ENCODE measurements at places on chromosomes 16 and 17.

DNA sequence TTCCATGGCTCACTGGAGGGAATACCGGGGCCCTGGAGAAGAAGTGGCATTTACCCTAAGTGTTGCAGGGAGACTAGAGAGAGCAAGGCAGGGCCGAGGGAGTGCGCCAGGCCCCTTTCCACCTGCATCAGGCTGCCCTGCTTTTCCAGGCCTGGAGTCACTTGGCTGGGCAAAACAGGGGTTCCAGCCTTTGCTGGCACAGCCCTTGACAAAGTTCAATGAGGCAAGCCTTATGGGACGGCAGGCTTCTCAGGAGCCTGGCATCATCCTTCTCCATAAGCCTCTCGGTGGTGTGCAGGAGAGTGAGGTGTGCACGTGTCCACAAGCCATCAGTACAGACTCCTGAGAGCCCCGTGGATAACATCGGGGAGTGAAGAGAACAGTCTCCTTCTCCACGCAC is 27.1 kb downstream of the CACNA1G start:
- no peak for DNase-seq

- no peak for DNase-seq
Observed at GRCh38 chr17:7747635-7748071, 30.1 kb downstream of the DNAH2 start.

GRCh38 chr17:81711814-81712467 is at the start of gene SLC25A10:
Gene SLC25A10 (plus strand): TSS chr17:81712284. CDS start chr17:81712427, 143 bp downstream.
- DNase-seq: peak; percentile 74

DNA sequence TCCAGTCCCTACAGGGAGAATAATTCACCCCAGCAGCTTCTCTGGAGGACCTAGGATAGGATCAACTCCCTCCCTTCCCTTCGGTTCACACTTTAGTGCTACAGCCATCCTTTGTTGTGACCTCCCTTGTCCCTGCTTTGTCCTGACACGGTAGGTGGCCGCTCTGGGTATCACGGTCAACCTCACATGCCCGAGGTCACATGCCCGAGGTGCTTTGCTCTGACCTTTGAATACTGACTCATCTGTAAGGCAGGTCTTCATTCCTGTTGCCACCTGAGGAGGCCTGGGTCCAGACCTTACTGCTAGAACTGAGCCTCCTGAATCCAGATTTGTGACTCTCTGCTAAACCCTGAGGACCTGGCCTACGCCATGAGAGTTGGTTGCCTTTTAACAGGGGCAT is 19.7 kb downstream of the ALKBH5 start:
- no peak for DNase-seq

- DNase-seq: no peak
Observed at GRCh38 chr17:5254903-5255521, 20.4 kb upstream of the SCIMP start.

- DNase-seq: no peak
Observed at GRCh38 chr17:69314246-69315065, 12.5 kb downstream of the ABCA5 start.

GRCh38 chr16:1075546-1075945 is 3.0 kb downstream of the SSTR5 start:
- no peak for DNase-seq

DNA sequence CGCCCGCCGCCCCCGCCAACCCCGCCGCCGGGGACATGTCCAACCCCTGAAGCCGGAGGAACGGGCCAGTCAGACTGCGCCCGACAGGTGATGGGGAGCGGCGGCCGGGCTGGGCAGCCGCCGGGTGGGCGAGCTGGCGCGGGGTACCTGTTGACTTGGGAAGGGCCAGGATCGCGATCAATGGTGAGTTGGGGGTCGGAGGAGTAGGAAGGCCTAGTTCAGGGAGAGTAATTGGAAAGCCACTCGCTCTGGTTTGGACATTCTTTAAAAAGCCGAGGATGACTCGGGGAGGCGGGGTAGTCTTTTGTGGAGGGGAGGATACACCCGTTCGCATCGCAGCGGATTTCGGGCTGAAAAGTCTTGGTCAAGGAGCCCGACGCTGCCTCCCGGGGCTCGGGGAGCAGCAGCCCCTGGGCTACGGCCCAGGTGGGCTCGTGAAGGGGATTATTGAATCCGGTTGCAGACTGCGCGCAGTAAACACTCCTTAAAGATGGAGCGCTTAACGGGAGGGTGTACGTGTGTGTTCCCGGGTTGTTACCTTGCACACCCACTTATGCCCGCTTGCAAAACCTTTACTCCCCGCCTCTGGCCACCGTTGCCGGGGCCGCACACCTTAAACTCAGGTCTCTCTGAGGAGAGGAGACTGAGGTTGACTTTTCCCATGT is 123.8 kb downstream of the GOSR1 start:
- peak; percentile 12 for DNase-seq

GRCh38 chr17:52170963-52171572 is 12.6 kb upstream of the CA10 start:
- DNase-seq: no peak

GRCh38 chr16:51984395-51984794 is 562.5 kb downstream of the TOX3 start:
- no peak for DNase-seq

- DNase-seq: no peak
Observed at GRCh38 chr17:77654850-77655249, 303.7 kb upstream of the TNRC6C start.

DNA sequence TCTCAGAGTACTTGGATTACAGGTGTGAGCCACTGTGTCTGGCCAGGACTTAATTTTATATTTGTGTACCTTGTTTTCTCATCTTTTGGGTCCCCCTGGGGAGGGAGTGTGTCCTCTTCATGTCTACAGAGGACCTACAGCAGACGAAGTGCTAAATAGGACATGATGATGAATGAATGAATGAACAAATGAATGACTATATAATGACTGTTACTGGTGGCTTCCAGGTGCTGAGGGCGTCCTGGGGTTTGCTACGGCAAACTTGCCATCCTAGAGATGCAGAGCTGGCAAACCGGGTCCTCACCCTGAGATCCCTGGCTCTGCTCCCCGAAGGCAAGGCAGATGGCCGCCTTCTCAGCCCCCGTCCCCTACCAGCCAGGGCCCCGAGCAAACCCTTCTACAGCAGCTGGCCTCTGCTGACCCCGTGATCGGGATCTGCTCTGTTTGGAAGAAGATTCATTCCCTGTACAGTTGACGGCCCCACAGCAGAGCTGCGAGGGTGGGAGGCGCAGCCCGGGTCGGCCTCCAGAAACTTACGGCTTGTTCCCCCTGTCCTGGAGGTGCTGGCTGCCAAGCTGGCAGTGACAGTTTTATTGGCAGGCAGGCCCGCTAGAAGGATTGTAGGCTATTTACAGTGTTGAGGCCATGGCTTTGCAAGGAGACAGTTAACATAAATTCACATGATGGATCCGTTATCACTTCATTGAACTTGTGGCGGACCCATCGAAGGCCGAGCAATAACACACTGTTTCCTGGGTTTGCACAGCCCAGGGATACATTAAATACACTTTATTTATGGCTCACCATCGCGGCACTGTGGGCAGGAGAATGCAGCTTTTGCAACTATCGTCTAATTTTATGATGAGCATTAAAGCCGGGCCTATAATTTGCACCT is 197.7 kb upstream of the GSE1 start:
- no peak for DNase-seq
